Brain (organoid and tissue), 16 donors: ENCODE measurements at places on chromosomes 1 and 21.

- no peak for DNase-seq
Observed at GRCh38 chr1:185719021-185719420, 15.2 kb upstream of the HMCN1 start.

GRCh38 chr1:164971391-164971790 is 385.1 kb downstream of the LMX1A start:
- DNase-seq = no peak

DNA sequence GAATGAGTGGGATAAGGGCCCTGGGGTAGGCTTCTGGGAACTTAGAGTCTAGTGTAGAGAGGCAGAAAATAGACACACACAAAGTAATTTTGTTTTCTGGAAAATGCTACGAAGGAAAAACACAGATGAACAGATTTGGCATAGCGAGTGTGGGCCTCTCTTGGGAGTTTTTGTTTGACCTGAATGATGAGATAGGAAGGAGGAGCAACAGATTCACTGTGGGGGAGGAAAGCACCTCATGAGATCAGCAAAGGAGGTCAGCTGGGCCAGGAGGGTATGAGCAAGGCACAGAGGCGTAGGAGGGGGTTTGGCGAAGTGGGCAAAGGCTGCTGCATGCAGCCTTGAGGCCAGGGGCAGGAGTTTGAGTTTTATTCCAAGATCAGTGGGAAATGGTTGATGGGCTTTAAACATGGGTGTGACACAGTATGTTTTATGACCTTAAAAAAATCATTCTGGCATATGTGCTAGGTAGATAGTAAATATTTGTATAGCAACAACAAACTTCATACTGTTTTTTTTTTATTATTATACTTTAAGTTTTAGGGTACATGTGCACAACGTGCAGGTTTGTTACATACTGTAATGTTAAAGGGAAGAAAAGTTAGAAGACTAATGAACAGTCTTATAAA is 57.9 kb downstream of the FGGY start:
- no peak for DNase-seq

DNA sequence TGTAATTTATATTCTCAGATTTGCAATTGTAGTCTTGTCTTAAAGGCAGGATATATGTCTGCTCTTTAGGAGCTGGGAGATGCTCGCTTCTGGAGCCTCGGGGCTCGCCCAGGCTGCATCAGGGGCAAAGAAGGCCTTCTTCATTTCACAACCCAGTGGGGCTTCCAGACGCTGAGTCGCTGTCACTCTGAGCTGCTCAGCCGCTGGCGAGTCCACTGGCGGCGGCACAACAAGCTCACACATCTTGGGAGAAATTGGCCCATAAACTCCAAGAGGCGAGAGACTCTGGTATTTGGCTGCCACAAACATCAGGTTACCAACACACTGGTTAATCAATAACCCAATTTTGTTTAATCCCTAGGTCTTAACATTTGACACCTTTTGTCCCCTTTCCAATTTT is 216.6 kb downstream of the ATG4C start:
- DNase-seq = no peak

DNA sequence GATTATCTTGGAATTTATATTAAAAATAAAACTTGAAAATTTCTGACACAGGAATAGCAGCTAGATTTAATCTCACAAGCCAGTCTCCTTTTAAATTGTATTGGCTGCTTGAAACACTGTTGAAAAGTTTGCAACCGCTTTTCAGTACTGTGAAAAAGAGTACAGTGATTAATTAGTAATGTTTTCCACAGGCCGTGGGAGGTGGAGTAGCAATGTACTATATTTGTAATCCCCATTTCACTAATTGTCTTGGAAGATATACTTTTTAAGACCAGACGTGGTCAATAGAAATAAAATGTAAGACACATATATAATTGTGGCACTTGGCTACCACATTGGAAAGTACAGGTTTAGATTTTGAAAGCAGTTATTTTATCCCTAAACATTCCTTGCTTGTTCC is 40.8 kb upstream of the MYOCOS start:
- no peak for DNase-seq
